ENCODE measurements at places on chromosomes 16 and 17.

DNA sequence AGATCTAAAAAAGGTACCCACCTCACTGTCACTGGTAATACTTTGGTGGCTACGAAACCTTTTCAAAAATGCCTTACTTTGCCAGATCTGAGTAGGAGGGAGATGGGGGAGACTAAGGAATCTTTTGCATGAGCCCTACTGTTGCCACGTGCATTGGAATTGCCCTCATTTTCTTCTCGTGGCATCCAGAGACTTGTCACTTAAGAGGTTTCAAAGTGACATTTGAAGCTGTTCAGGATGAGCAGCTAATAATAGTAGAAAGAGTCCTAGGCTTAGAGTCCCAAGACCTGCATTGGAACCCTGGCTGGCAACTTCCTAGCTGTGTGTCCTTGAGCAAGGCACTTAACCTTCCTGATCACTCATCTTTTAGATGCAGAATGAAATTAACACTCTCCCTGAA, 43.5 kb downstream of the GPRC5B start:
- DNase-seq: no peak

GRCh38 chr16:87144232-87144631, 173.0 kb downstream of the C16orf95 start:
- DNase-seq: no peak

- DNase-seq: no peak
Observed at GRCh38 chr17:40093005-40093579, 7.3 kb downstream of the NR1D1 start.

DNA sequence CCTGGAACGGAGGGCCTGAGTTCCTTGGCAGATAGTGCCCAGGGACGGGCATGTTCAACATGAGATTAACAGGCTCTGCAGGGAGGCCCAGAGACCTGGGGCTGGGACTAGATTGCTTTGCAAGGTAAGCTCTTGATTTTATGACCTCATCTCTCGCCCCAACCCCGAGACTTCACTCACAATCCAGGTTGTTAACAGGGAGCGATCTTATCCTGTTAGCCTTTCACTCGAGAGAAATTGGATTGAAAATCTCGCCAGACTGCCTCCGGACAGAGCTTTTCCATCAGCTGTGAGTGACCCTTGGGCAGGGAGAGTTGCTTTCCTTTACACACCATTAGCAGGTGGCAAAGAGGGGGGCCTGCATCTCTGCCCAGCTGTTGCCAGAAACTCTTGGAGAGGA, 521.7 kb upstream of the EEF2KMT start:
- no peak for DNase-seq

GRCh38 chr17:2017274-2017941, 7.7 kb downstream of the RTN4RL1 start:
- DNase-seq: no peak

DNA sequence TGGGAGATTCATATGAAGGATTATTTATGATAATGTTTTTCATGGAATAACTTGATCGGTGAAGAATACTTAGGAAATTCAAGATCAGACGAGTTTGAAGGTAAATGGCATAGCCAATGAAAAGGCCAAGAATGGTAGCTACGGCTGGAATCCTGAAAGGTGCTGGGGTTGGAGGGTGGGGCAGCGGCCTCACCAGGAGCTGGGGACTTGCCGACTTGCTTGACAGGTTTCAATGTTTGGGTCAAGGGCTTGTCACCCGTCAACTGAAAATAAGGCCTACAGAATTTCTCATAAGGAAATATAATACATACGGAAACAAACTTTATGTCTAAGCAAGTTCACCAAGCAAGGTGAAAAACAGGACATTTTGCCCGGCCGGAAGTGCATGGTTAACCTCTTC, 9.9 kb downstream of the CRYM start:
- no peak for DNase-seq

DNA sequence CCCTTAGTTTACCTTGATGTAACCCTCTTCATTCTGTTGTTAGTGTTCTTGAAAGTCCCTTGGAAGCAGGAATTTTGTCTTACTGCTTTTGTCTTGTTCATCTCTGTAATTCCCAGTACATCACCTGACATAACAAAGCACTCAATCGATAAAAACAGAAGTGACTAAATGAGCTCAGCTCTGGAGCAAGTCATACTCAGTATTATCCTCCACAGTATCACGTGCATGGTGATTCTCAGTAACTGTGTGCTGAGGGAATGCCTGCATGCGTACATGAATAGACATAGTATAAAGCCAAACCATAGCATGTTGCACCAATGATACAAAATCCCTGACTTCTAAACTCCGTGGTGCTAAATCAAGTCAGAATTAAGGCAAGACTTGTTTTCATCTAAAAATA, 7.2 kb downstream of the KRT38 start:
- DNase-seq: no peak

- no peak for DNase-seq
Observed at GRCh38 chr17:73956169-73956568, 247.3 kb upstream of the RPL38 start.

DNA sequence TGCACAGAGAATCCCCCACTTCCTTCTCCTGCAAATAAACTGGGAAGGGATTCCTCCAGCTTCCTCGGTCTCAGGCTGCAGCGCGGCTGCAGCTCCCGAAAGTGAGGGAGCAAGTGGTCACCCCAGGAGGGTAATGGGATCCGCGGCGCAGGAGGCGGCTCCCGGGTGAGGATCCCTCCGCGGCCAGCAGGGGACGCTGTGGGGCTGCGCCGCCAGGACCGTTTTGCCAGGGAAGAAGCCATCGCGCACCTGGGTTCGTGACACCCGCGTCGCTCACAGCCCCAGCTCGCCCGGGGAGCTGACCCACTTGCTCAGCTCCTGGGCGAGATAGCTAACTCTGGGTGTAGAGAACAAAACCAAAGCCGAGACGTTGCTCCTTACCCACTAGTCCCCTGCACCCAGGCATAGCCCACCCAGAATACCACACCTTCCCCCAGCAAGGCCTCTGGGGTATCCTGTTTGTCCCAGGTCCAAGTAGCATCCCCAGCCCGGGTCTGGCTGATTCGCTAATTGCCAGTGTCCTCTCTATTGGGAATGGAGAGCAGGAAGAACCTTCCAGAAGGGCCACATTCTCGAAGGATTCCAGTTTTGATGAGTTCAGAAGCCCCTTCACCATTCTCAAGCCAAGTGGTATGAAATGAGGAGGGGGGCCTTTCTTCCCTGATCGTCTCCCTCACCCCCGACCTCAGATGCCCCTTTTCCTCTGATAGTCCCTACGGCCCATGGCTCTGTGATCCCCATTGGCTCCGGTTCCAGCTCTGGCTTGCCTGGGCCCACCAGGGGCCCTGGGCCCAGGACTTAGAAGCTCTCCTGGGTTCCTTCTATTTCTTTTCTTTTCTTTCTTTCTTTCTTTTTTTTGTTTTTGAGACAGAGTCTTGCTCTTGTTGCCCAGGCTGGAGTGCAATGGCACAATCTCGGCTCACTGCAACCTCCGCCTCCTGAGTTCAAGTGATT, 14.1 kb downstream of the CYGB start:
- DNase-seq: peak; percentile 39

GRCh38 chr17:32385971-32386370, 36.0 kb downstream of the ZNF207 start:
- DNase-seq: no peak

GRCh38 chr17:74380086-74380958, 13.0 kb downstream of the GPR142 start:
- peak; percentile 43 for DNase-seq

- peak; percentile 78 for DNase-seq
Observed at GRCh38 chr17:77316191-77316641, 175.4 kb downstream of the SEC14L1 start.

GRCh38 chr16:30666681-30667080, 8.4 kb downstream of the FBRS start:
- no peak for DNase-seq

DNA sequence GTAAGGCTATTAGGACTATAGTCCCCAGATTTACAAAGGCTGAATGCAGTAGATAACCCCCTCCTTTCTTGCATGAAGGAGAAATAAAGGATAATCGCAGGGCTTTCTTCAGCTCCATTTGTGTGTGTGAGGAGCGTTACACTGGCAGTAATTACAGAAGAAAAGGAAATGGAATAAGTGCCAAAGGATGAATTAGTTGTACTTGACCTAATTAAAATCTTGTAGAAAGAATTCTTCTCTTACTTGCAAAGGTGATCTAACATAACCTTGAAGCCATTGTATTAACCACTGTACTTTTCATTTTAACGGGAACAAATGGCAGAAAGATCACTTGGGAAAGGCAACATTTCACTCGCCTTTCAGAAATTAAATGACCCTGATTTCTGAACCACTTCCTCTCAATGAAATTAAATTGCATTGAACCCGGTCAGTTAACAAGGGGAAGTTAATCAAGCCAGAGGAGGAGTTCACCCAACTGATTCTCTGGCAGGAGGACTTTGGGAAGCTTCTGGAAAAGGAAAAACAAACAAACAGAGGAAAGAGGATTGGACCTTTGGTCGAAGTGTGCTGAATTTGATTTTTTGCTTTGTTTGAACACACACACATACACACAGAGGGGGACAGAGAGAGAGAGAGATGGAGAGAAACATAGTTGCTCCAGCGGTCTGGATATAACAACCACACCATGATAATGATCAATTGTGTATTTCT, 90.6 kb downstream of the GP2 start:
- no peak for DNase-seq

DNA sequence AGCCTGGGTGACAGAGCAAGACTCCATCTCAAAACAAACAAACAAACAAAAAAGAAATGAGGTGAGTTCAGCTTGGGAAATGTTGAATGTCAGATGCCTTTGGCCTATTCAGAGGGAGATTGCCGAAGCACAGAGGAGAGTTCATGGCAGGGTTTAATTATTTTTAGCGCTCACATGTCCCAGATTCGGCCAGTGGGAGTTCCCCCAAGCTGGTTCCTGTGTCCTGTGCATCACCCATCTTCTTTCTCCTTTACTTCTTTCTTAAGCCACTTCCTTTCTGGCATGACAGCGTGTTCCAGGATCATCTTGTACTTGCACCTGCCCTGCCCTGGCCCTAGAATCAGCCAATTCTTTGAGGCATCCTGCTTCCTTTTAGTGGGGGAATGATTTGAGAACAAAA, 9.2 kb downstream of the MPV17L start:
- no peak for DNase-seq

DNA sequence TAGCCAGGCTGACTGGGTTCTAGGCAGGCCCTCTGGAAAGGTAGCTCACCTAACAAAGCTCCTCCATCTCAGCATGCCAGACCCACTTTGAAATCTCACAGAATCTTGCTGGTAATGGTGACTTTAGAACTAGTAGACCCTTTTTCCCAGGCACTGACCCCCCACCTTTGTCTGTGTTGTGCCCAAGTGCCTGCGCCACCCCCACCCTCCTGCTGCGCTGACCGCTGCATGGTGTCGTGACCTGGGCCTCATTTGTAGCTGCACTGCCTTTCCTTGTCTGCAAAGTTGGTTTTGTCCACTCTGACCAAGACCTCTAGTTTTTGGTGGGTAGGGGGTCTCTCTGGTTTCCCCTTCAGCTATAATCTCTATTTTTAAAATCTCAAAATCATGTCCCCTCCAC, 6.8 kb downstream of the ATXN1L start:
- no peak for DNase-seq

DNA sequence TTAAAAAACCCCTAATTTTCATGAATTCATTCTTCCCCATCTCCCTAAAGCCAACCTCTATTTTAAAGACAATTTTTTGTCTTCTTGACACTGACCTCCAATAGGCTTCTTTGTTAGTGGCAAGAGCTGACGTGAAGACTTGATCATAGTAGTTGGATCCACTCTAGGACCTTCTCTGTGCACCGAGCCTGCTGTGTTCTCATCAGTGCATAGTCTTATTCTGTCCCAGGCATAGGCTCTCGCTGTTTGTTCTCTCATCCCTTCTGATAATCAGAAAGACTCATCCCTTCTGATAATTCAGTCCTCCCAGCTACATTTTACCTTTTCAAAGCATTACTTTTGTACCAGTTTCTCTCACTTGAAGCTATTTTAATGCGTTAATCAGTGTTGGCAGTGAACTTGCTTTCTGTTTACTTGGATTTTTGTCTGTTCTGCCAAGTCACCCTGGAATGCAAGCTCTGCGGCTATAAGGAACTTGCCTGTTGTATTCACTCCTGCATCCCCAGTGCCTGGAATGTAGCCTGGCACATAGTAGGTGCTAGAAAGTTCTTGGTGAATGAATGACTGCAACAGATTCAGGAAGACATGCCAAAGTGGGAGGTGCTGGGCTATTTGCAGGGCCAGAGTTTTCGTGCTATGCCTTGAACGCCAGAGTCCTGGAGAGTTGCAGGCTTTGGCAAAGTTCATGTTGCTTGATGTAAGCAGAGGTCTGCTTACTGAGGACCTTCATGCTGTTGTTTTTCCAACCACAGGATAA, 147.6 kb upstream of the MPHOSPH6 start:
- DNase-seq: no peak

GRCh38 chr17:63356337-63356757, 89.8 kb downstream of the CYB561 start:
- DNase-seq: no peak

GRCh38 chr16:81695321-81696165, 83.5 kb upstream of the PLCG2 start:
- no peak for DNase-seq

- DNase-seq: no peak
Observed at GRCh38 chr16:54792811-54793210, 137.9 kb upstream of the IRX5 start.

DNA sequence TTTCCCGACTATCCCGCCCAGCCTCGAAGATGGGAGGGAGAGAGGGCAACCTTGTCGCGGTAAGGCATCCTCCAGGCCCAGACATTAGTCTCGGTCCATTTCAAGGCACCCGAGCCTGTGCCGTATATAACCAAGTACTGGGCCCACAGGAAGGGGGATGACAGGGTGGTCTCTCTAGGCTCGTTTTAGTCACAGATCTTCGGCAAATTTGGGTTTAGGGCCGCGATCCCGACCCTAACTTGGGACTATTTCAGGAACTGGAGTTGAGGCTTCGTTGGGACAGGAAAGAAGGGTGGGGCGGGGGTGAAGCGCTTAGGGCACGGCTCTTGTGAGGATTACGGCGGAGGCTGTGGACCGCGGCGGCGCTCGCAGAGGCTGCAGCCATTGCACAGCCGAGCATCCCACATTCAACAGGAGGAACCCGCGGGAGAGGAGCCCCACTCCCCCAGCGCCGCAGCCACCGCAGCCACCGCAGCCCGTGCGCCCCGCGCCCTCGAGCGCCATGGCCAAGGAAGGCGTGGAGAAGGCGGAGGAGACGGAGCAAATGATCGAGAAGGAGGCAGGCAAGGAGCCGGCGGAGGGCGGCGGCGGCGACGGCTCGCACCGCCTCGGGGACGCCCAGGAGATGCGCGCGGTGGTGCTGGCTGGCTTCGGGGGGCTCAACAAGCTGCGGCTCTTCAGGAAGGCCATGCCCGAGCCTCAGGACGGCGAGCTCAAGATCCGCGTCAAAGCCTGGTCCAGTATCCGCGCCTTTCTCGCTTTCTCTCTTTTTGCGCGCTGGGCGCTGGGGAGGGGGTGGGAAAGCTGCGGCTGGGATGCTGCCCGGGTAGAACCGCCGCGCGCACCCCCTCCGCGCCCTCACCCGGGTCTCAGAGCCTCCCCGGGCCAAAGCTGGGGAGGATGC, at the start of gene VAT1L:
VAT1L (plus strand) TSS at position 384 of the 904 bp plus-strand sequence; CDS start at position 503, 119 bp downstream.
- peak; percentile 24 for DNase-seq
